ENCODE measurements at places on chromosomes 1 and 21.
A peak's percentile ranks its signal among the peaks of the same experiment; 100 is the strongest.

- DNase-seq = peak; percentile 76
Observed at GRCh38 chr1:54857746-54858561, 29.0 kb downstream of the DHCR24 start.

DNA sequence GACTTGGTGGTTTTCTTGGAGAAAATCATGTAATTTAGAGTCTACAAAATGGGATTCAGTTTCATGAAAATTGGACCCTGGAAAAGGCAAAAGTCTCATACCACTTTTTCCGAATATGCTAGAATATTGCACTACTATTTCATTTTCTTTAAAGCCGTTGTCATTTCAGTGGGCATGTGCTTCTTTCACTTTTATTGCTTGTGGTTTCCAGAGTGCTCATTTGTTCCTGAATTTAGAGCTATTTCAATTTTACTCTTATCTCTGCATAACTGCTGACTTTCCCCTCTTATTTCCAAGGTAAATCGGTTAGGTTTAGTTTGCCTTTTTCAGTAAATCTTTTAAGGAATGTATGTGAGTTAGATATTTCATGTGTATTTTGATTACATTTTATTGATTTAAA lies 11.6 kb downstream of the HHAT start:
- DNase-seq = no peak

- peak; percentile 68 for DNase-seq
Observed at GRCh38 chr1:26417111-26417759, 6.6 kb downstream of the LIN28A start.

DNA sequence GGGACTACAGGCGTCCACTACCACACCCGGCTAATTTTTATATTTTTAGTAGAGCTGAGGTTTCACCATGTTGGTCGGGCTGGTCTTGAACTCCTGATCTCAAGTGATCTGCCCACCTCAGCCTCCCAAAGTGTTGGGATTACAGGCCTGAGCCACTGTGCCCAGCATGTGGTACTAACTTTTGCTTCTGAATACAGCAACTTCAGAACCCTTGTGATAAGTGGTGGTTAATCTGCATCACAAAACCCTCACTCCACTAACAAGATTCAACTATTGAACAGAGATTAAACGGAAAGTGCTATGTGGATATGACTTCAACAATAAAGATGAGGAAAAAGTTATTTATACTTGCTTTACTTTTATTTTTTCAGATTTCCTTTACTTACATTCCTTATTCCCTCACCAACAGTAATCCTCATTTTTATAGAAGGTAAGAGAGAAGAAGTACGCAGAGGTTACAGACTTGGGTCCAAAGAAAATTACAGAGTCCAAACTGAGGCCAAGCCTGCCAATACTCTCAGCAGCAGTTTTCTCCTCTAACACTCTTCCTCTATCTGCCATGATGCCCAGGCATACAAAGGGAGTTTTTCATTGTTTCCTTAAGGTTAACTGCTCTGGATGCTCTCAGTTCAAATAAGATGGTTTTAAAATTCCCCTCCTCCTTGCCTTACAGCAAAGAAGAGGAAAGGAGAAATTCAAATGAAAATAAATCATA lies 44.3 kb downstream of the SLC16A1 start:
- no peak for DNase-seq

GRCh38 chr1:214514032-214514818 lies 37.2 kb downstream of the PTPN14 start:
- no peak for DNase-seq

DNA sequence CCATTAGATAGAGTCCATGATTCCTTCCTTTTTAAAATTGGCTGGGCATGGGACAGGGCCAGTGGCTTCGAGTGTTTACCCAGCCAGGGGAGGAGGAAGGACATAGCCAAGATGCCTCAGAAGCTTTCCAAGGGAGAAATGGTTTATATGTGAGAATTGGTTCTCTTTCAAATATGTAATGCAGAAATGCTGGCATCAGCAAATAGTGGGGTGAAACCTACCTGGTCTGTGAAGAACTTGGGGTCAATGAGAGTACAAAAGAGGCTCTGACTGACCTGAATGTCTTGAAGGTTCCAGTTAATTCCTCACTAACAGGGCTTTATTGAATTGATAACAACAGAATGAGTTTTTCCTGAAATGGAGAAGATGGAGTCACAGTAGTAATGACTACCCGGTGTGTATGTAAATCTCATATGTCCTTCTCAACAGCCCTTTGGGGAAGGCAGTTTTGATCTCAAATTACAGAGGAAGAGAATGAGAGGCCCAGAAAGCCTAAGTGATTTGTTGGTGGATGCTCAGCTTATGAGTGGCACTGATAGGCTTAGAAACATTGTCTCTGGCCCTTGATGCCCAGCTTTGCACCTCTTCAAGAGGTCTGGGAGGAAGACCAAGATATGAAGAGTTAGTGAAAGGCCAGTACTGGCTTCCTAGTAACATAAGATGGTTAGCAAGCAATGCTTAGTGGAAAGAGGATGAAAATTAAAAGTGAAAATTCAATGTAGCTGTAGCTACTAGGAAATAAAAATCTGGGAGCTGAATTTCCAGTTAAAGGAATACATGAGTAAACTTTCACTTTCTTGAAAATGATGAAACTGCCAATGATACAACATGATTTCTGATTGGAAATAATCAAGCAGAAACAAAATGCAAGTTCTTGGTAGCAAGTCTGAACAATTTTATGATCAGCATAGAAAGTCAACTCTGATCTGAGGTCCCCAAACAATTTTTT lies 2.7 kb downstream of the ATF3 start:
- no peak for DNase-seq

DNA sequence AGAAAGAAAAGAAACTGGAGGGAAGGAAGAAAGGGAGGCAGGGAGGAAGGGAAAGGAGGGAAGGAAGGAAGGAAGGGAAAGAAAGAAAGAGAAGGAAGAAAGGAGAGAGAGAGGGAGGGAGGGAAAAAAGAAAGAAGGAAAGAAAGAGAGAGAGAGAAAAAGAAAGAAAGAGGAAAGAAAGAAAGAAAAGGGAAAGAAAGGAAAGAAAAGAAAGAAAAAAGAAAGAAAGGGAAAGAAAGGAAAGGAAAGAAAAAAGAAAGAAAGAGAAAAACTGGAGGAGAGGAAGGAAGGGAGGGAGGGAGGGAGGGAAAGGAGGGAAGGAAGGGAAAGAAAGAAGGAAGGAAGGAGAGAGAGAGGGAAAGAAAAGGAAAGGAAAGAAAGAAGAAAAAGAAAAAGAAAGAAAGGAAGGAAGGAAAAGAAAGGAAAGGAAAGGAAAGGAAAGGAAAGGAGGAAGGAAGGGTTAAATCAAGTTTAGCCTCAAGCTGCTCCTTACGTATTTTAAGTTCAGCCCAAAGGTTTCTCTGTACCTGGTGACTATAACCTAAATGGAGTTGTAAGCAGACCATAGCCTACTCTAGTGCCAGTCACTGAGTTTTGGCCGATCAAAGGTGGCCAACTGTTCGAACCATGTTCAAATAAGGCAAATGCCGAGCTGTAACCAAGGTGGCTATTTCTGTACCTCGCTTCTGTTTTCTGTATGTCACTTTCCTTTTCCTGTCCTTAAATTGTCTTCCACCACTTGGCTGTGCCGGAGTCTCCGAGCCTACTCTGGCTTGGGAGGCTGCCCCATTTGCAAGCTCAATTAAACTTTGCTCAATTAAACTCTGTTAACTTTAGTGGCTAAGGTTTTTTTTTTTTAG lies 37.8 kb upstream of the TMPRSS2 start:
- no peak for DNase-seq

- DNase-seq = peak; percentile 80
Observed at GRCh38 chr1:203172184-203173010, 3.2 kb downstream of the MYBPH start.

Data from hepatic stellate cell (primary cell).